Cerebellum (tissue), 4 donors: ENCODE measurements at places on chromosomes 2 and 18. TPM values are rescaled to one million over a fixed set of nuclear protein-coding genes. Genes with fewer than 3 reads are reported as not detected.

DNA sequence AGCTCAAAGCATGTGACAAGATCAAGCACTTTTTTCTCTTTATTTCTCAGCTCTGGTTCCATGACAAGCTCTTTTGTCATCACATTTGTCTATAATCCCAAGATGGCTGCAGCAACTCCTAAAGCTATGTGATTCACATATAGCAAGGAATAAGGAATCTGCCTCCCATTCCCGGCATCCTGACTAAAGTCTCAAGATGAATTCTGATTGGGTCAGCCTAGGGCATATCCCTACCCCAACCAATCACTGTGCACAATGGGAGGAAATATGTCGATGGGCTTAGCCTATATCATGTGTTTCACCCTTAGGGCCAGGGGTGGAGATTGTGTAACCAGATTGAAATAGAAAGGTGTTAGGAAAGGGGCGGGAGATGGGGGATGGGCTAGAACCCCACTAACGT, 23.1 kb upstream of the COLEC12 start:
- DNase-seq = no peak

GRCh38 chr2:229520691-229521096, 193.7 kb downstream of the DNER start:
- DNase-seq = no peak

- DNase-seq = no peak
Measured at GRCh38 chr2:64035072-64035942, 16.1 kb upstream of the VPS54 start.

- DNase-seq = no peak
Measured at GRCh38 chr2:122023059-122023864, 267.8 kb downstream of the TSN start.

DNA sequence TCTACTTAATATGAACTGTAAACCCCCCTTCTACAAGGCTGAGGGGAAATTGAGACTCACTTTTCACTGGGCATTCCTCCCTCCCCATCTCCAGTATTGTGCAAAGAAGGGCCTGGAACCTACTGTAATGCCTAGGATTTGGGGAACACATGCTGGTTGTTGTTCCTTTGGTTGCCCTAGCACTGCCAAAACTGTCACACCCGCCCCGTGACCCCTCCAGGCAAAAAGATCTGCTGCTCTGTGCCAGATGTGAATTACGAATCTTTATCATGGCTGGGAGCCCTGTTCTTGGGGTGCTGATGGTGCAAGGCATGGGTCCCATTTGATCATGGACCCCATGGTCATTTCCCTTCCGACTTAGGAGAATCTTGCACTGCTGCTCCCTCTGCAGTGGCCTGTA, 95.4 kb downstream of the CABLES1 start:
- no peak for DNase-seq

DNA sequence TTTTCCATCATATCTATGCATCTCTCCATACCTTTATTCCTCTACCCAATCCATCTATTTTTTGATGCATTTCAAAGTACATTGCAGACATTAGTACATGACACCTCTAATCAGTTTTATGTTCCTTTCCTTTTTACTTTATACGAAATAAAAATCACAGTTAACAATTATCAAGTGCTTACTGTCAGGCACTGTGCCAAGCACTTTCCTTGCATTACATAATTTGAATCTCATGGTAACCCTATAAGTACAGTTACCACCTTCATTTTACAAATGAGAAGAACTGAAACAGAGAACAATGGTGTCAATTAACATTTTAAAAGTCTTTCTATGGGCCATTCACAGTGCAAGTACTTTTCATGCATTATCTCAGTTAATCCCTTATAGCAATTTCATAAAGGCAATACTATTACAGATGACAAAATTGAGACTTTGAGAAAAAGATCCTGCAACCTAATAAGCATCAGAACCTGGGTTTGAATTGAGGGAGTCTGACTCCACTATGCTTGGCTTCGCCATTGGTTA, 544.4 kb upstream of the TNP1 start:
- DNase-seq = no peak

- DNase-seq = no peak
Measured at GRCh38 chr2:134079373-134079772, 174.5 kb upstream of the MGAT5 start.

- no peak for DNase-seq
Measured at GRCh38 chr2:135255208-135255607, 203.1 kb downstream of the RAB3GAP1 start.

GRCh38 chr2:237895544-237896506, 36.4 kb downstream of the RAMP1 start:
- DNase-seq = peak; percentile 55

GRCh38 chr2:109372171-109372568, 241.6 kb downstream of the SEPTIN10 start:
- DNase-seq = no peak

GRCh38 chr2:28085201-28085600, 194.7 kb downstream of the BABAM2 start:
- DNase-seq = no peak

DNA sequence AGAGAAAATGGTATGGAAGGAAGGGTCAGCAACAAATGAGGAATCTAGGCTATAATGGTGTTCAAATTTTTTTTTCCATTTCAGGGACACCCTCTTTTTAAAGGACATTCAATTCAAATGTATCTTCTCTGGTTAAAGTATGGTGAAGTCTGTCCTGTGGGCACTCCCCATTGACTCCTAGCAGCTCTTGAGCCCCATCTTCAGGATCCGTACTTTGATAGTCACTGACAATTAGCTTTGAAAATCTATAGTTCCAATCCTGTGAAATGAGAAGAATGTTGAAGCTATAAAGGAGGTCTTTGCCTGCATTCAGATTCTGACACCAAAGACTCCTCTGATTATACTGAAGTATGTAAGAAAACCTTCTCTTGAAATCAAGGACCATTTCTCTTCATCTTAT, 43.3 kb downstream of the KCNH7 start:
- no peak for DNase-seq

GRCh38 chr18:45688113-45688512, 35.9 kb upstream of the SLC14A1 start:
- no peak for DNase-seq

DNA sequence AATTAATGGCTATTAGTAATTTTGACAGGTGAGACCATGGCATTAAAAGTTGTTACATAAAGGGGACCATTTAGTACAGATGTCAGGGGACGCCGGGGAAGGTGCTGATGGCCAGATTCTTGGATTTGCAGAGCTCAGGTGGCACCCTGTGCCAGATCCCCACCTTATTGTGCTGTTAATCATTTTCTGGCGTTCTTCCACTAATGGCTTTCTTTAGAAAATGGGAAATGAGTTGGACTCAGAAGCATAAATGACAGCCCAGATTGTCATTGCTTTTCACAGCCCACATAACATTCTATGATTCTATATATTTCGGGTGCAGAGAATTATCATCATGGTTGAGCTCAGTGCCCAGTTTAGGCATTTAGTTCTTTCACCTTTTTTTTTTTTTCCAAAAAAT, 257.2 kb upstream of the TCF4 start:
- DNase-seq = no peak

DNA sequence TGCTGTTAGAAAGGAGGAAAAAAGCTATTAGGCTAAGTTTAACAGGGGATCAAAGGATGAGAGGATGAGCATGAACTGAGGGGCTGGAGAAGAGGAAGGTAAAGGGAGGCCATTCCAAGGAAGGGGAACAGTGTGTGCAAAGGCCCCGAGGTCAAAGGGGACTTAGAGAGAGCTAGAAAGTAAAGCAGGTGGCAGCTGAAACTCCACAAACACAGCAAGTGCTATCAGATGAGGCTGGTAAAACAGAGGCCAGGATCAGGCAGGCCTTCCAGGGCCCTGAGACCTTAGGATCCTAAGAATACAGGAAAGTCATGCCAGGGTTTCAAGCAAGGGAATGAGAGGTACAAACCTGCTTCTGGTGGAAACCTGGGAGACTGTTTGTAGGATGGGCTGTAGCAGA, 5.8 kb downstream of the HDAC4 start:
- no peak for DNase-seq

DNA sequence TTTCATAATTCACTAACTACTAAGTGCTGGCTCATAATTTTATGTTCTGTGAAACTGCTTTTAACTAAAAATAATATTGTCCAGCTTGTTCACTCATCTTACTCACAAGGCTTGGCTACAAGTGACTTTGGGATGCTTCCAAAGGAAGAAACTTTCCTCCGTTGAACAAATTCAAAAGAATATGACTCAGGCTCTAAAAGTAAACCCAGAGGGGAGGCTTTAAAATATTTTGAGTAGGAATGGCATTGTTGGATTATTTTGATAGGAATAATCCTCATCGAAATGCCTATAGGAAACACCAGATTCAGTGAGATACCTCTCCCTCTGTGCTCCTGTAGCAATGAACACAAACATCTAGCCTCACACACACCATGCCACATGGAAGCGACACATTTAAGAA, 25.2 kb upstream of the TLK1 start:
- DNase-seq = no peak

DNA sequence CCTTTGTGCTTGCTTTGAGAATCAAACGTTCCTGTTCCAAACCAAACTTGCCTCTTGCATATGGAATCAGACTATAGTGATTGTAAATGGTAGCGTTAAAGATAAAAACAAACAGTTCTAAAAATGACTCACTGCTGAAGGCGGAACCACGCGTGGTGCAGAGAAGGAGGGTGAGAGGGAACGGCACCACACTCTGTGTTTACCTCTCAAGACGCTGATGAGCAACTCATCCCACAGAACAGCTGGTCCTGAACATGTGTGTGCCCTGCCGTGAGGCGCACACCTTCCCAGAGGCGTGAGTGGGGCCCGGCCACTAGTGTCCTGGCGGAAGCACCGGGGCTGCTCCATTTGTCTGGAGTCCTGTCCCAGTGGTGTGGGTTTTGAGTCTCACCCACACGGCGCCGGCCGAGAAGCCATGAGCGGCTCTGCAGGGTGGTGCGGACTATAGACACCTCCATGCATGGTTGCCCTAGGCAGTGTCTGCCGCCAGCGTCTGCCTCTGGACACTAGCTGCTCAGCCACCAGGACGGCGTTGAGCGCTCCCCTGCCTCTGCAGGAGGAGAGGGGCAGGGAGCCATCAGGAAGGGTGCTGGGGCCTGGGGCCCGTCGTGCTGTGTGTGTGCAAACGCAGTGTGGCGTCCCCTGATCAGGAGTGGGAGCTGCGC, 52.1 kb downstream of the NFATC1 start:
- no peak for DNase-seq

GRCh38 chr2:210818473-210818872, 262.1 kb downstream of the CPS1 start:
- no peak for DNase-seq

DNA sequence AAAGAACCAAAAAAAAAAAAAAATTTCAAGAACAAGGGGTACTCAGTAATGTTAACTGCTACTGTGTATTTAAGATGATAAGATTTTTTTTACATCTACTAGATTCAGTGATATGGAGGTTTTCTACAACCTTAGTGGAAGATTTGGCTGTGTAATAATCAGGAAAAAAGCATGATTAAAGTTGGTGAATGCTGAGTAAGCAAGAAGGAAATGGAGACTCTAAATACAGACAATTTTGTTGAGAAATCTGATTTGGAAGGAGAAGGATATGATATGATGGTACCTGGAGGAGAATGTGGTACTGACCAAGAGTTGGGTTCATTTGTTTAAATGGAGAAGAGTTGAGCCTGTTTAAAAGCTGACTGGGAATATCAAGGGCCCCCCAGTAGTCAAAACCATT, 125.1 kb downstream of the WDPCP start:
- no peak for DNase-seq

DNA sequence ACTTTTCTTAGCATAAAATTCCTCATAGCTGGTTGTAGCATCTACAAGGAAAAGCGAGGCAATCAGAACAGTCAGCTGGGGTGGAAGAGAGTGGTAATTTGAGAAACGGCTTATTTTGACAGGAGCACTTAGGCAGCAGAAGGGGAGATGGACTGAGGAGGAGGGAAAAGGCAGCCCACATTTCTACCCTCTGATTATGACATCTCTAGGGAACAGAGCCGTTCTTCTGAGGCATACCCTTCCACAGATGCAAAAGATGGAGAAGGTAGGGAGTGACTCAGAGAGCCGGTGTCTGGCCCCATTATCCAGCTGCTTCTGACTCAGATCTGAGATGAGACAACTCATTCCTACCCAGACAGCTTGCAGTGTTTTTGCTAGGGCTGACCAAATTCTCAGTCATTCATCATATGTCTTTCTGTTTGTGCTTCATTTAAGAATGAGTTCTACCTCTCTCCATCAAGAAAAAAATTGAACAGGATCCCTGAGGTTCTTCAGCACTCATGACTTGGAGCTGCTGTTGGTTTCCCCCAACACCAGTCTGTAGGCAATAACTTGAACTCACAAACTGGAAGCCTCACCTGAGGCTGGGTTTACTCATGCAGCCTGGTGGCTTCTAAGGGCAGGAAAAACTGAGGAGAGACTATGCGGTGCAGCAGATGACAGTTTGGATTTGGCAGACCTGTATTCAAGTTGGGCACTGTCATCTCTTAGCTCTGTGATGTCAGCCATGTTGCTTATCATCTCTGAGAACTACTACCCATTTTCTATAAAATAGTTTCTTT, 15.9 kb upstream of the SEC11C start:
- no peak for DNase-seq

GRCh38 chr2:127256381-127256780, 36.3 kb upstream of the CYP27C1 start:
- DNase-seq = no peak

- no peak for DNase-seq
Measured at GRCh38 chr2:86054535-86055082, 51.1 kb downstream of the POLR1A start.

- no peak for DNase-seq
Measured at GRCh38 chr18:38868757-38869156, 1303.2 kb upstream of the CELF4 start.

GRCh38 chr2:204441316-204441715, 104.0 kb upstream of the PARD3B start:
- DNase-seq = no peak

GRCh38 chr2:112916145-112916571, 5.2 kb downstream of the IL37 start:
- no peak for DNase-seq

DNA sequence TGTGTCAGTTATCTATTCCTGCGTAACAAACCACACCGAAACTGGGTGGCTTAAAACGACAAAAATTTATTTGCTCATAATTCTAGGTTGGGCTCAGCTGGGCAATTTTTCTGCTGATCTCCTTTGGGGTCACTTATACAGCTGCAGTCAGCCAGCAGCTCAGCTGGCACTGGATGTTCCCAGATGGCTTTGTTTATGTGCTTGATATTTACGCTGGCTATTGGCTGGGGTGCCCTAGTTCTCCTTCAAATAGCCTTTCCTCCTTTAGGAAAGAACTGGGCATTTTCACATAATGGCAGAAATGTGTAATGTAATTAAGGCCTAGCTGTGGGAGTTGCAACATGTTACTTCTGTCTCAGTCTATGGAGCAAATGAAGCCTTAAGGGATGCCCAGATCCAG, 142.2 kb downstream of the B3GNT2 start:
- no peak for DNase-seq

SGPP2 gene
- 3.1 TPM for total RNA-seq

OLA1 gene
- total RNA-seq = 55.6 TPM

IHH gene
- not detected for total RNA-seq

PLB1 gene
- 4.3 TPM for total RNA-seq

CIAO1 gene
- 69.5 TPM for total RNA-seq

COL4A3 gene
- 5.4 TPM for total RNA-seq

NOTO gene
- total RNA-seq = not detected

DES gene
- total RNA-seq = 2.0 TPM
